ENCODE measurements at places on chromosomes 5 and 9.

GRCh38 chr5:17976404-17976803 is 342.1 kb downstream of the TAF11L14 start:
- no peak for DNase-seq

DNA sequence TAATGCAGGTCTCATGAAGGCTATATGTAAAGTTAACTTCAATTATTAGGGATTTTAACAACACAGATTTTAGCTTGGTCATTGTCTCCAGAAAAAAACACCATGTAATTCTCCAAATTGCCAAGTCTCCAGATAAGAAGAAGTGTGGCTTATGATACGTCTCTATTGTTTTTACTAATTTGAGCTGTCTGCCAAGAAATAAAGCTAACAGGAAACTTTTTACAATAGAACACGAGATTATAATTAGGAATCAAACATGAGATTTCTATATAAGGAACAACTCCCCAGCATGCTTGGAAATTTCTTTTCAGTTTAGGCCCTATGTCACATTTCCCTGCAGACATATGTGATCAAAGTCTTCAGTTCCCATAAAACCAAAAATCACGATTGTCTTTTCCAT is 142.7 kb downstream of the MCTP1 start:
- DNase-seq = no peak

DNA sequence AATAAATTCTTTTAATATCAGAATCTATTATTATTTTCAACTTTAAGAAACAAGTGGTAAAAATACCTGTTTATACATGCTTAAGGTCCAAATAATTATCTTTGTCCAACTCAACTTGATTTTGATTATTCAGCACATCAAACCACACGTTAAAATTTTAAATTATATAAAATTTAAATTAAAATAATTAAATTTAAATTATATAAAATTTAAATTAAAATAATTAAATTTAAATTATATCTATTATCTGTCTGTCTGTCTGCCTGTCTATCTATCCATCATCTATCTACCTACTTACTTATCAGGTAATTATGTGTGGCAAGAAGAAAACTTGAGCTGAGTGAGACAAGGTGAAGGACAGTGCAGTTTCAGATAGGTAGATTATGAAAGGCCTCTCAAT is 605.3 kb upstream of the RIOK2 start:
- no peak for DNase-seq

- no peak for DNase-seq
Observed at GRCh38 chr5:160493806-160494338, 72.2 kb downstream of the PTTG1 start.

- DNase-seq = no peak
Observed at GRCh38 chr5:132896685-132897084, 23.2 kb downstream of the LEAP2 start.

DNA sequence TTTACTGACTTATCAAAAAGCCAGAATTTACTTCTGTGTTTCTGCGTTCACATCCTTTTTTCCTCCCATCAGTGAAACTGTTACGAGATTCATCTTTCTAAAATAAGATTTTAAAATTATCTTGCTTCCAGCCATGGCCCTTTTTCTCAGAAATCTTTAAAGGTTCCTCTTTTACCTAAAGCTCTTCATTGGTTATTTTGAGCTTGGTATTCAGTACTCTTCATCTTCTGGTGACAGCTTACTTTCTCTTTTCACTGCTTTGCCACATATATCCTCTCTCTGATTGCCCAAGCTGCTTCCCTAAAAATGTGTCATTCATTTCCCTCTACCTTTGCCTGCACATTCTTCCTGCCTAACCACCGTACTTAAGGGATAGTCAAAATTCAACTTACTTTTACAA is 32.3 kb downstream of the TGFBR1 start:
- no peak for DNase-seq

DNA sequence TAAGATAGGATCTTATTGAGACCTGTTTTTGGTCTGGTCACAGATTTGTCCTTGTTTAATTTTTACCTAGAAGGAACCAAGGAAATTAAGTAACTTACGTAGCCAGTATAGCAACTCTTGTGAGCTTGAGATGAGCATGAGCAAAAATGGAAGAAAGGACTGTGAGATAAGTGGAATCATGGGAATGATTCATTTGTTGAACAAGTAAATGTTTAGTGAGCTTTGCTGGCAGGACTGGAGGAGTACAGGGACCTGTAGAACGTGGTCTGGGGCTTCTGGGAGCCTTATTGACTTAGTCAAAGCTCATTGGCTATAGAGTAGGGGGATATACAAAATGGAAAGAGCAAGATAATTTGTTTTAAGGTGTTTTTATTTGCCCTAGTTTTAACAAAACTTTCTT is 3.0 kb downstream of the RAD23B start:
- DNase-seq = no peak

GRCh38 chr9:133569891-133570690 is 35.6 kb downstream of the ADAMTSL2 start:
- DNase-seq = no peak

Measured in HFFc6 (cell line).